ENCODE measurements at places on chromosomes 7 and 10. TPM values are rescaled to one million over a fixed set of nuclear protein-coding genes. Genes with fewer than 3 reads are reported as not detected.
A peak's percentile ranks its signal among the peaks of the same experiment; 100 is the strongest.

DNA sequence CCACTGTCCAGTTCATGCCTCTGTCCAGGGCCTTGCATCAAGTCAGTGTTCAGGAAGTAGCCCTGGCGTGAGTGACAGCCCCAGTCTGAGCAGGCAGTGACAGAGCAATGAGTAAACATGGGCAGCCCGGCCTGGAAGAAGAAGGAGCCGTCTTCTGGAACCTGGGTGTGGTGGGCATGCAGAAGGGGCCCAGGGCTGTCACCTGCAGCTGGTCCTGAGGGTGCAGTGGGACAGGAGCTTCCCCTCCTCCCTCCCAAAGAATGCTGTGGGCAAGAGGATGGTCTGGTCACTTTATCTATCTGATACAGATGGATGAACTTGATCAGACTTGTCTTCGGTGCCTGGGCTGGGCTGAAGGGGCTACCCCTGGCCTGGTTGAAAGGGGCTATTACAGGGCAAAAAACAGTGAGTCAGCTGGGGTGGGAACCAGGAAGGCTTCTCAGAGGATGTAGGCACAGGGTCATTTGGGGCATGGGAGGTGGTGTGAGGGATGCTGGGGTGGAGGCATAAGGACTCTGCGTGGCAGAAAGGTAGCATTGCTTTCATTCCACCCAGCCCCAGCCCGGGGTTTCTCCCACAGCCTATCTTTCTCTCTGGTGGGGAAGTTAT, 42.7 kb upstream of the PPIF start:
- no peak for DNase-seq

GRCh38 chr10:110672580-110672919, 28.4 kb downstream of the RBM20 start:
- no peak for DNase-seq

DNA sequence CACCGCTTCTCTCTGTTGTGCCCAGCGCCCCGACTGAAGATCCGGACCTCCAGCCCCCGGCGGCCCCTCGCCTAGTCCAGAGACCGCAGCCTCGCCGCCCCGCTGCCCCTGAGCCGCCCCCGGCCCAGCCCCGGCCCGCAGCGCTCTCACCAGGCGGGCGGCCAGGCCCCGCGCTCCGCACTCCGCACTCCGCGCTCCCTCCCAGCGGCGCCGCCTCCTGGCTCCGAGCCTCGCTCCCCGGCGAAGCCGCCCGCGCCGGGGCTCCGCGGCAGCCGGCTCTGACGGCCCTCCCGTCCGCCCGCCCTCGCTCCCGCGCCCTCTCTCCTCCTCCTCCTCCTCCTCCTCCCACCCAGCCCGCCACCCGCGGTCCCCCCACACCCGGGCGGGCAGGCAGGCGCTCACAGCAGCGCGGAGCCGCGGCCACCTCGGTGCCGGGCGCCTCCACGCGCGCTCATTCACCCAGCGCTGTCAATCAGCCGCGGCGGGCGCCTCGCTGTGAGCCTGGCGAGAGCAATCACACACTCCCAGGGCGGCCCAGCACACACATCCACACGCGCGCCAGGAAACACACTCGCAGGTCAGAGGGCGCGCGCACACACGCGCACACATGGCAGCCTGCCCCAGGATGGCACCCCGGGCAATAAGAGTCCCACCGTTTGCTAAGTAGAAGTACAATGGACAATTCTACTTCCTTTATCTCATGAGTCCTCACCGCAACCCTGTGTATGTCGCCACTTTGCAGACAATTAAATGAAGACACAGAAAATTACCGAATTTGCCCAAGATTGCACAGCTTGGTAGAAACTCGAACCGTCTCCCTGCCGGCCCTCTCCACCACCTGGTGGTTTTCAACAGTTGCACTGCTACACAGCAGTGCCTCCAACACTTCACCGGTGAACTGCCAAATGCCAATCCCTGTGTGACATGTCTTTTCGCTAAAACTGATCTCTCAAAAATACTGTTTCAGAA, at the start of gene PRRT4:
TSS of gene PRRT4 (minus strand) at position 280 of the 969 bp plus-strand sequence.
- DNase-seq, result peak; percentile 52

SPDYE18 gene
- total RNA-seq, result 0.53 TPM

- DNase-seq, result no peak
Observed at GRCh38 chr7:940599-941408, 13.7 kb downstream of the ADAP1 start.

DNA sequence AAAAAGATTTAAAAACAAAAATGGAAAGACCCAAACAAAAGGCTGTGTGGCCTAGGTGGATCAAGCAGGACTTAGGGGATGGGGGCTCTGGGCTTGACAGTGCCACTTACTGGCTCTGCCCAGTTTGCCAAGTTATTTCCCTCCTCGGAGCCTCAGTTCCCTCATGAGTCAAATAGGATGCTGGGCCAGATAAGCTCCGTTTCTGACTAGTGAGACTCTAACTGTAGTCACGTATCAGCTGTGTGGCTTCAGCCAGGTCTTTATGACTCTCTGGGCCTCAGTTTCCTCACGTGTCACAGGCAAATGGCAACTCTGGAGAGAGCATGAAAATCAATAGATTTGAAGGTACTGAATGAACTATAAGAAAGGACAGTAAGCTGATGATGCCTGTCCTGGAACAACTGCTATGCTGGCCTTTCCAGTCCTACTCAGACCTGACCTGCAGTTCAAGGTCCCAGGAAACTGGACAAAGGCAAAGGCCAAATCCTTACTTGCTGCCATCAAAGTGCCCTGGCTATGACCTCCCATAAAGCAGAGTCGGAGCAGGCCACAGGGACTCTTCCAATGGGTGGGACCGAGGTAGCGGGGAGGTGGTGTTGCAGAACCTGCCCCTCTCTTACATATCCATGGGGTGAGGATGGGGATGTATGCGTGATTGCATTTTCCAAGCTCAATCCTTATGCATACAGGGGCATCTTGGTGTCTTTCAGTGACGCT, 27.0 kb downstream of the FAM53B start:
- no peak for DNase-seq

- DNase-seq, result no peak
Observed at GRCh38 chr7:81993186-81993585, 223.3 kb upstream of the HGF start.

Data from CD8-positive, alpha-beta memory T cell (primary cell).